ENCODE measurements at places on chromosomes 7 and 10.
A peak's percentile ranks its signal among the peaks of the same experiment; 100 is the strongest.

- no peak for DNase-seq
These were observed 78.9 kb downstream of the ANK3 start for GRCh38 chr10:60310740-60311139.

- peak; percentile 47 for DNase-seq
These were observed 256.5 kb downstream of the FRMD4A start for GRCh38 chr10:14074062-14074884.

DNA sequence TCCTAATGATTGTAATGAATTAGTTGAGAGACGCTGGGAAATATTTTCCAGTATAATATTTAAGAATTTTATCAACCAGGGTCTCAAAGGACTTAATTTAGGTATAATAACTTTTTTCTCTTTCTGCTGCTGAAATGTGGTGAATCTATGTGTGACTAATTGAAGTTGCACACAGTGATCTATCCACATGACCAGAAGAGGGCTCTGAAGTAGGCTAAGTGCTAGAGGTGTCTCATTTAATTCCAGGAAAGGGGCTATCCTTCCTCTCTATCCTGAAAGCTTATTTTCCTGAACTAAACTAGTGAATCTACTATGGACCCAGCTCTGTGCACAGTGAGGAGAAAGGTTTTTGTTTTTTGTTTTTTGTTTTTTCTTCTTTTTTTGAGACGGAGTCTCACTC lies 294.4 kb upstream of the MYO3A start:
- no peak for DNase-seq

DNA sequence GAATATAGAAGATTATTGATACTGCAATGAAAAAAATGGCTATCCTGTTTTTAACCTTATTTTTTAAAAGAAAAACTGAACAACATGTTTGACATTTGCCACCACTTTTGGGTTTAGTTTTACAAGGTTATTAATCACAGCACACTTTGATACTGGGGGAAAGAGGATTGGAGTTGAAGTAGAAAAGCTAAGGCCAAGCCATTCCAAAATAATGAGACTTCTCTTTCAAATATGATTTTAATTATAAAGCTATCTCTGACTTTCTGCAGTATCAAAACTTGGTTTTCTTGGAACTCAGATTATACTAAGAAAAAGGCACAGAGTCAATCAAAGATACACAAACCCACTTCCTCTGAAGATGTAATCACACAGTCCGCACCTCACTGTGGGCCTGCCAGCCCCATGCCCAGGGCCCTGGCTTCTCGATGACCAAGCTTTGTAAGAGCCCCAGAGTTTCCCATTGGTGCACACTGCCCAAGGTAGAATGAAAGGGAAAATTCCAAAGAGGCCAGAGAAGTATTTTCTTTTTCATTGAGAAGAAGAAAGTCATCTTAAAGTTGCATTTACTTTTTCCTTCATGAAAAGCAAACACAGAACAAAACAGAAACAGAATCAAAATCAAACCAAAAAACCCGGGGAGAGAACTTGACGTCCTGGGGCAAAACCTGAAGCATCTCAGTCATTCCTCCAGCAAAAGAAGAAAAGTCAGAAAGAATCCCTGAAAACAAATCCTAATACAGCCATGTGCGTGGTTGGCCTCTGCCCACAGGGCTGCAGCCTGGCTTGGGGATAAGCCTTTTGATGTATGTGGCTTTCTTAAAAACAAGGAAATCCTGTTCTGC lies 187.7 kb upstream of the KLF6 start:
- DNase-seq = no peak

DNA sequence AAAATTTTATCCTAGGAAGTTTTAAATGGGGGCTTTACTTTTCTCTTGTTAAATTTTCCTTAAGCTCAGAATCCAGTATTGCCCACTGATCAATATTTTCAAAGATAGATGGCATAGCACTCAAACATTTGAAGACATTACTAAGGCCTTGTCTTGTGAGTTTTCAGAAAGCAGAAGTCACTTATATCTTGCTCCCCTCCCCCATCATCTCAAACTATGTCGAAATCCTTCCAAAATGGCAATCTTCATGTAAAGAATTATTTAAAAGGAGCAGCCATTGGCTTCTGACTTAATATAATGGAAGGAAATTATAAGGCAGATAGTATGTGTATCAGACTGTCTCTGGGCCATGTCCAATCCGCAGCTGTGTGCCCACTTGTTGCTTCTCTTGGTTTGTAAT lies 553.5 kb upstream of the C7orf33 start:
- no peak for DNase-seq

- DNase-seq = no peak
These were observed 14.0 kb upstream of the KPNA7 start for GRCh38 chr7:99221866-99222265.

DNA sequence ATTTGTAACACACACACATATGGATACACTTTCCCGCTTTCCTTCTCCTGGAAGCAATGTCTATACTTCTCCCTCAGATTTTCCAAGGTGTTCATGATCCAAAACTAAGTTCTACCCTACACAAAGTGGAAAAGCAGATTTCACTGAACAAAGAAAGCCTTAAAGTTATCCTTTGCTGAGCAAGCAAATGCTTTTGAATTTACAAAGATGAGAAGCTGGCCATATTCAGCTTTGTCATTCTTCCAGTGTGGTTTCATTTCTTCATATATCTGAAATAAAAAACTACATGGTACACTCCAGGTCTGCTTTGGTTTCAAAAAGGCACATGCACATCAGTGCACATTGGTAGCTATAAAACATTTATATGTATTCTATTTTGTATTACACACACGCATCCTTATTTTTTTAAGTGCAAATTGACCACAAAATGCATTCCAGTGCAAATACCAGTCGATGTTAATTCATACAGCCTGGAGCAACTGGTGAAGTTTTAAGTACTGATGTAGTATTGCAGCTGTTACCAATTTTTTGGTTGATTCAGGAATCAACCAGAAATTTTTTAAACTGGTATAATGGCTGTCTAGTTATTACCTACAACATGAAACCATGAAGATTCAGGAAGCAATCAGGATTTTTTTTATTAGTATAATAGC lies 65.5 kb upstream of the SRPK2 start:
- DNase-seq = no peak

DNA sequence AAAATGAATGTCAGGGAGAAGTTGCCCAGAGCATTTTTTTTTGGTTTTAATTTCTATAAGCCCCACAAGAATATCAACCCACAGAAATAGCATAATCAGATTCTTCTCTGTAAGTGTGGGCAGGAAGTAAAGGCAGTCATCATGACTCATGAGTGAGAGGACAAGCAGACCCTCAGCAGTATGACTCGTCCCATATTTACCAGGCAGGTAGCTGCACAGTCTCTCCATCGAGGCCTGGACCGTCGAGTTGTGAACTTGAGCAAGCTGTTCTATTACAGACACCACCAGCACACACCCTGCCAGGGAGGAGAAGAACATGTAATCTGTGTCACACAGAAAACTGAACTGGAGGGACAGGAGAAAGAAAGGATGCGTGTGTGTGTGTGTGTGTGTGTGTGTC lies 37.8 kb downstream of the AOAH start:
- DNase-seq = no peak

DNA sequence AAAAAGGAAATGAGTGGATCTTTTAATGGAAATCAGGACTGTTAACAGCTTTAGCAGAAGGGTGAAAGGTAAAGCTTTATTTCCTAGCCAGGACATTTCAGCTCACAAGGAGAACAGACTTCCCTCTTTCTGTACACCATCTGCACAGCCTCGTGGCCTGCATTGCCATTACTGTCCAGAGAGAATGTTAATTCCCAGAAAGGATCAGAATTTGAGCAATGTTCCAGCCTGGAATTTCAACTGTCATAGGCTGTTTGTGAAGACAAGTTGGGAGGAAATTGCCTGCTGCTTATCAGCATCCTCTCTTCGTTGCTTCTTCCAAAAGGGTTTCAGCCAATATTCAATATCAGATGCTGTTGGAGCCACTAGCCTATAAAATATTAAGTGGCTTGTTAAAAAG lies 22.0 kb downstream of the NXPH1 start:
- no peak for DNase-seq

DNA sequence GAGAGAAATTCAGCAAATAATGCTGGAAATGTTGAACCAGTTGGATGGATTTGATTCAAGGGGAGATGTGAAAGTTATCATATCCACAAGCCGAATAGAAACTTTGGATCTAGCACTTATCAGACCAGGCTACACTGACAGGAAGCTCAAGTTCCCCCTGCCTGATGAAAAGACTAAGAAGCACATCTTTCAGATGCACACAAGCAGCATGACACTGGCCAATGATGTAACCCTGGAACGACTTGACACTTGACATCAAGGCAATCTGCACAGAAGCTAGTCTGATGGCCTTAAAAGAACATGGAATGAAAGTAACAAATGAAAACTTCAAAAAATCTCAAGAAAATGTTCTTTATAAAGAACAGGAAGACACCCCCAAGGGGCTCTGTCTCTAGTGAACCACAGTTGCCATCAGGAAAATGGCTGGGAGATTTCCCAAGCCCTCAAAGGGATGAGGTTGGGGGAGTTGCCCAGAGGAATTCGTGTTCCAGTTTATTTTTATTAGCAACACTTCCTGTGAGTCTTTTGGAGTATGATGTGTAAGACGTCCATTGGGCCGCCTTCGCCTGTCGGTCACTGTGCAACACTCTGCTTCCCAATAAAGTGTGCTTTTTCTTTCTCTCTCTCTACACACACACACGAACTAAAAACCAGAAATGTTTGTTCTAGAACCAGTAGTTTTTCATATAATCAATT lies 200.0 kb downstream of the HIBADH start:
- no peak for DNase-seq

- no peak for DNase-seq
These were observed 63.2 kb downstream of the MKI67 start for GRCh38 chr10:128062881-128063563.

GRCh38 chr7:1419688-1420087 lies 39.6 kb downstream of the MICALL2 start:
- no peak for DNase-seq

GRCh38 chr10:80485946-80486764 lies 32.0 kb downstream of the TSPAN14 start:
- DNase-seq = no peak

DNA sequence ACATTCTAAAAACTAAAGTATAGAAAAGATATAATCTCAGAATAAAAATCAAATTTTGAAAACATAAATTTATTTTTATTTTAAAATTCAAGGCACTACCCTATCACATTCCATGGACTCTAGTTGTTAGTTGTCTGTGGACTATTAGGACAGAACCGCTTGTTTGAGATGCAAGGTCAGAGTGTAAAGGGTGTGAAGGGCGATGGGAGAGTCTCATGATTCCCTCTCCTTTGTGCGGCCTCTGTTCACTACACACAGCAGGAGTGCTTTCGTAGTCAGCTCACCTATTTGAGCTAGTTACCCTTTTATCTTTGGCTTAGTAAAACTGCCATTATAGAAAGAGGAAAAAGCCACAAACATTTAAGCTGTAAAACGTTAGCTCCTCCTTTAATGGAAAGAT lies 189.8 kb upstream of the TEX47 start:
- no peak for DNase-seq

DNA sequence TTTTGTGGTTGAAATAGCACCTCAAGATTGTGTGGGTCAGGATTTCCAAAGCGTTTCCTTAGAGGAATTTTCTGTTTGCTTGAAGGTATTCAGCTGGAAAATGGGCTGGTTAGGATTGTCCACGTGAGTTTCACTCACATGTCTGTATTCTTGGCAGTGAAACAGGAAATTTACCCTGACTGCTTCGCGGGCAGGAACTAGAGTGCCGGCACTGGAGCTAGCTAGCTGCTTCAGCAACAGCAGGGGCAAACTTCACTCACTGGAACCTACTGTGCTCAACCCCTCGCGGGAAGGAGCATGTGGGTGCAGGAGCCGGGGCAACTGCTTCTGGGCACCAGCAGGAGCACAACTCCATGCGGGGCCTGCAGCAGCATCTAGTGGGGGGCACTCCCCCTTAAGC lies 38.0 kb upstream of the RTKN2 start:
- no peak for DNase-seq

DNA sequence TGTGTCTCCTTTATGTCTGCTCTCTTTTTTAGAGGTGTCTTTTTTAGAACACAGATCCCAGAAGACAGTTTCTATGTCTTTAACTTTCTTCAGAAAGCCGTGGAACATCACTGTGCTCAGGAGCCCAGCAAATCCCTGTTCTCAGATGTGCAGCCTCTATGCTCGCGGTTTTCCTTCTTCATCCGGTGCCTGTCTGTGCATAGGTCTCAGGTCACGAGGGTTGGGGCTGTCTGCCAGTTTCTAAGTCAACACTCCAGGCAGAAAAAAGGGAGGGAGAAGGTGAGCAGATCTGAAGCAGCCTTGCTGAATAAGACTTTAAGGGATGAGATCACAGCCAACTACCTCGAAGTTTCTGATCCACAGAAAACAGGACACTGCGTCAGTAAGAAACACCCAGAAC lies 68.5 kb downstream of the CRTAC1 start:
- DNase-seq = no peak

DNA sequence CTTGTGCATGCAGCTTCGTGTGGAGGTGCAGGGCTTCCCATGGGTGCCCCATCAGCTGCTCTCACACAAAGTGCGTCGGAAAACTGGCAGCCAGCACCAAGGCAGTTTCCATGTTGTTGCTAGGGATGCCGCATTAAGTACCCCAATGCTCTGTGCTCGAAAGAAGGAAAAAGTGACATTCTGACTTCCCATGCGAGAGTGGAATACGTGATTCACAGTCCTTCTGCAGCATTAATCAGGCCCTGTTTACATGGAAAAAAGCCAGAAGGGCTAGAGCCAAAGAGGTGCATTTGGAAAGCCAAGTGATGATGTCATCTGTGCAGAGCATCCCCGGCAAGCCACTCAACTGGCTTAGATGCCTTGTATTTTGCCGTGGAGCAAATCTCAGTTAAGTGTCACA lies 258.3 kb downstream of the GATA3 start:
- DNase-seq = no peak

- no peak for DNase-seq
These were observed 53.6 kb upstream of the ANTXRL start for GRCh38 chr10:46233181-46233580.

DNA sequence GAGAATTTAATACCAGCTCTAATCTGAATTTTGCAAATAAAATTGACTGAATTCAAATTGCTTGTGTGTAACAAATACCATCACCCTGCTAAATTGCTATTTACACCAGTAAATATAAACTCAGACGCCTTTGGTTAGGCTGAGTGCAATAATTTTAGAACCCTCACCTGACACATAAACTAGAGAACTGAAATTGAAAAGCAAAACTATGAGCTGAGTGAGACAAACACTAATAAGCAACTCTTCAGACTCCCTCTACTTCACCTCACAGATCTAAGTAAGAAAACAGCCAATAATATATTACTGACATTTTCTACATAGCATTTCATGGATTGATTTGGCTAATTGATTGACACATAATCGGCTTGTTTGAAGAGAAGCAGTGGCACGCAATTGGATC lies 621.2 kb downstream of the REEP3 start:
- no peak for DNase-seq

GRCh38 chr10:14918964-14919363 lies 34.9 kb downstream of the DCLRE1C start:
- DNase-seq = no peak

- DNase-seq = no peak
These were observed 73.7 kb upstream of the SKAP2 start for GRCh38 chr7:26937939-26938623.

- no peak for DNase-seq
These were observed 34.8 kb downstream of the LUC7L2 start for GRCh38 chr7:139394540-139394939.

- DNase-seq = no peak
These were observed 6.5 kb downstream of the PTEN start for GRCh38 chr10:87869773-87870551.

Measured in NCI-H1105 (cell line).